ENCODE measurements at places on chromosomes 6 and 20.

GRCh38 chr6:50829898-50830444 is 11.3 kb downstream of the TFAP2B start:
- no peak for DNase-seq

DNA sequence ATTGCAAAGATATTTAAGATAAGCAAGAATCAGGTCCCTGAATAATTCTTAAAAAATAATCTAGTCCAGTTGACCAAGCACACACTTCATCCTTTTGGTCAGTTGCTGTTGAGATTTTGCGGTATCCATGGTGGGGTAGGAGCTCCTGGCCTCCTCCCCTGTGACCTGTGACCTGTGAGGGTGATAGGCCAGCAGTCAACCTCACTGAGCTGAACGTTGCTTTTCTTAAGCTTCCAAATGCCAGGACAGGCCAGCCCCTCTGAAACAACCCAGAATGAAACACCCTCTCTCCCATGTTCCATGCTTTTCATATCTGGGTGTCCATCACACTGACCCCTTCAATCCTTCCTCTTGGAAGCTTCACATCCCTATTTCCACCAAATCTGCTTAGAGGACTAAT is 164.9 kb downstream of the THBS2 start:
- no peak for DNase-seq

DNA sequence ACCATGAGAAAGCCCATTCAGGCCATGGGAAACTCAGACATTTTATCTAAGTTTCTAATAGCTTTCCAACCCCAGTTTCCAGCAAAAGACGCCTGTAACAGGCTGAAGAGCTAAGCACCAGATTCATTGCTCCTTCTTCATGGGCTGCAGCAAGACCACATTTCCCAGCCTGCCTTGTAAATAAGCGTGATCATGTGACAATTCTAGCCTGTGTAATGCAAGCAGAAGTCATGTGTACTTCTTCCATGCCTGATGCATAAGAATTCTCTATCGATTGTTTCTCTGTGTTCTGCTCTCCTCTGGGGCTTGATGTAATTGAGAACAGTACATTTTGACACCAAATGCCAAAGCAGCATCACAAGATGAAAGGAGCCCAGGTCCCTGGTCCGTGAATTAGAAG is 6.8 kb downstream of the PCSK2 start:
- DNase-seq: no peak

- no peak for DNase-seq
Observed at GRCh38 chr6:3884007-3884745, 35.0 kb downstream of the FAM50B start.

- DNase-seq: no peak
Observed at GRCh38 chr6:111478064-111478476, 4.9 kb downstream of the REV3L start.

DNA sequence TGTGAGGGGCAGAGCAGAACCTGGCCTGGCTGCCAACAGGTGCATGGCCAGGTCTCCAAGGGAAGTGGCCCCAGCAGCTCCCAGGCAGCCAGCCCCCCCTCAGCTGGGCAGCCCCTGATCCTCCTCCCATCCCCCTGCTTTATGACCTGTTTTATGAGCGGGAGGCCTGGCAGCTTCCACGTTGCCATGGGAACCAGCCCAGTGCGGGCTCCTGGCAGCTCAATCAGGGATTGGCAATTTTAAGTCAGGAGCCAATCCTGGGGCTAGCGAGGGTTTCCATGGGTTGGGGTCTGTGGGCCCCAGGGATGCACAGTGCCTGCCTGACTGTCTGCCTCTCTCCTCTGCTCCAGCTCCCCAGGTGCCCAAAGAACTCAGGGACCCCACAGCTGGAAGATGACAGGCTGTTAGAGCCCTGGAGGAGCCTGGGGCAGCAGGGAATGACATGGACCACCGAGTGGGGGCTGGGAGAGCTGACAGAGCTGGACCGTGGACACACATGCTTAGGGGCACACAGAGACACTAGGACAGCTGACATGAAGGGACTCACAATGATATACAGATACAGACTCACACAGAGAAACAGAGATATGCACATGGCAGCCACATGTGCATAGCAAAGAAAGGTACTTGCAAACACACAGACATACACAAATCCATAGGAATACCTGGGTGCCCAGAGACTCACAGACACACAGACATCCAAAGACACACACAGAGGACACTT is 56.5 kb upstream of the SIRPA start:
- no peak for DNase-seq

GRCh38 chr6:119594907-119595306 is 245.3 kb upstream of the MAN1A1 start:
- no peak for DNase-seq

DNA sequence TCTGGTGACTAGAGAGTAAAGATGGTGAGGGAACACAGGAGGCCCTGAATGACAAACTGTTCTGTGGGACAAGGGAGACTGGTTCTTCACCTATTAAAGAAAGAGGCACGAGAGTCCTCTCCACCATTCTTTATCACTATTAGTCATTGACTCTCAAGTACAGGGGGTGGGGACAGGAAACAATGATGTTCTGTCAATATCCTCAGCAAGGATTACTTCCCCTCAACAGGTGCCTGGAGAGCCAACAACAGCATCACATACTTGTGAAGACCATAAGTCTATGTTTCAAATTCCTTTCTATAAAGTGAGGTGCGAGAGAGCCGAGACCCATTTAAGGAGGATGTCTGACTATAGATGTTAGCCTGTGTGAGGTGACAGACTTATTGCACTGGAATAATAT is 72.4 kb upstream of the TBC1D7 start:
- DNase-seq: no peak

DNA sequence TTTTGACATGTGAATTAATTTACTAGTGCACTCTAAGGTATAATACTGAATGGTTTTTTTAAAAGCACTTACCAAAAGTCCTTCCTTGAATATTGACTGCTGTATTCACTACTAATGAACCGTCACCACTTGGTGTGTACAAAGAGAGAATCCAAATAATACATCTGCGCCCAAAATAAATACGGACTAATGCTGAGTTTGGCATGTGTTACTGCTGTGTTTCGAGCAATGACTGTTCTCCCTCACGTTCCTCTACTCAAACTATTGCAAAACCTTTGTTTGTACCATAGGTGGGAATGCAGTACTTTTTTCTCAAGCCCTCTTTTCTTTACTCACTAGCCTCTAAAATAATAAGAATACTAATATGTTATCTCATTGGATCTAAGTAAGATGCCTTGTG is 305.5 kb downstream of the QKI start:
- DNase-seq: no peak

DNA sequence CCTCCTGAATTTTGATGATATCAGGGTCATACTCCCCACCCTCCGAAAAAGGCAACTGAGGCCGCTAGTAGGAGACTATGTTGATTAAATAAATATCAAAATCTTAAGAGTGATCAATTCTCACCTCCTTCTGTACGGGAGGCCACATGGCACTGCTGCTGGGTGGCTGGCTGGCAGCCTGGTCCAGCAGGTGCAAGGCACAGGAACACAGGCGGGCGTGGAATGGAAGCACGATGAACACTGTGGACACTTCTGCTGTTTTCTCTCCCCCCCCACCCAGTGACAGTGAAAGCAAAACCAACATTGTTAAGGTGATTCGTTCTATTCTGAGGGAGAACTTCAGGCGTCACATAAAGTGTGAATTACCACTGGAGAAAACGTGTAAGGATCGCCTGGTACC is 9.7 kb upstream of the CLDN20 start:
- DNase-seq: no peak

DNA sequence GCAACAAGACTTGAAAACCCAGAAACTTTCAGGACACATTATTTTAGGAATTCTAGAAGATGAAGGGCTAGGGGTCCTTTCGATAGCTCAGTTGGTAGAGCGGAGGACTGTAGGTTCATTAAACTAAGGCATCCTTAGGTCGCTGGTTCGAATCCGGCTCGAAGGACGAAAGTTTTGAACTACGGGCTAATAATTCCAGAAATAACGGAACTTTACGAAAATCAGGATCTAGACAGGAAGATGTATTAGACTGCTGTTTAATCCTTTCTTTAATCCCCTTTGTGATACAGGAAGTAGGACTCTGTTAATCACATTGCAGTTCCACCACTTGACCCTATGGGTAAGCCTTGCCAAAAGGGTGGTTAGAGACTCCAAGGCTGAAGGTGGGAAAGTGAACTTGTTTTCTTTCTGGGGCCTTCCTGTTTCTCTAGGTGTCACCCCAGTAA is 21.2 kb upstream of the ABT1 start:
- no peak for DNase-seq

GRCh38 chr6:159212028-159212427 is 42.8 kb downstream of the FNDC1 start:
- DNase-seq: no peak

DNA sequence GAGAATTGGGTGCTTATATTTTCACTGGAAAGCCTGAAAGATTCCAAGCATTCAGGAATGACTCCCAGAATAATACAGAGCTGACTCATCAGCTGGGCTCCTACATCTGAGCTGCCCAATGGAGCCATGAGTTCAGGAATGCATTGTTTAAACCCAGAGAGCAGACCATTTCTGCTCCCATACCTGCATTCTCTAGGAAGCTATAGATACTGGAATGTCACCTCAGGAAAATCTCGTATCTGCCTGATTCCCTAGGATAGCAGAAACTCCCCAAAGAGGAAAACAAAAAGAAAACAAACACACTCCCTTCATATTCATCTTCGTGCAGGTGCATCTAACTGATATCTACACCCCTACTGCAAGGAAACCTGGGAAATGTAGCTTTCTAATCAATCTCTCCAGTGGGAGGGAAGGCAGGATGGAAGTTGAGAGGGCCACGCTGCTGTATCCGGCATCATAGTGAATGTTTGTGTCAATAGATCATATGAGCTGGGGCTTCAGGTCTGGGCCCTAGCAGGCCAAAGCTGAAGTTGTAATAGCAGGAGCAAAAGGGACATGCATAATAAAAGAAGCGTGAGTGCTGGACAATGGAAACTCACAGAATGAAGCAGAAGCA is 8.2 kb upstream of the SLC2A12 start:
- DNase-seq: no peak

DNA sequence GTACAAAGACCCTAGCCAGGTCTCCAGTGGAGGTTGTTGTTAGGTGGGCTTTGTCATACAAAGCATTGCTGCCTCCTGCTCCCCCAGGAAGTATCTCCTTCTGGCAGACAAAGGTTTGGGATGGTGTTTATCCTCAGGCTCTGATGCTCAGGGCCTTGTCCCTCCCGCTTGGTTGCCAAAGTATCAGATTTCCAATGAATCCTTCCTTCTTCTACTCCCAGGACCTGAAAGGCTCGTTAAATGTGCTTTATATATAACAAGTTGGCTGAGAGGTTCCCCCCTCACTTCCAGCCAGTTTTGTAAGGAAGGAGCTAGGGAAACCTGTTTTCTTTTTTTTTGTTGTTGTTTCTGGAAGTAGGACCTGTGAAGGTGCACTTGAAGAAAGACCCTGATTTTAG is 14.4 kb downstream of the PTK7 start:
- no peak for DNase-seq

DNA sequence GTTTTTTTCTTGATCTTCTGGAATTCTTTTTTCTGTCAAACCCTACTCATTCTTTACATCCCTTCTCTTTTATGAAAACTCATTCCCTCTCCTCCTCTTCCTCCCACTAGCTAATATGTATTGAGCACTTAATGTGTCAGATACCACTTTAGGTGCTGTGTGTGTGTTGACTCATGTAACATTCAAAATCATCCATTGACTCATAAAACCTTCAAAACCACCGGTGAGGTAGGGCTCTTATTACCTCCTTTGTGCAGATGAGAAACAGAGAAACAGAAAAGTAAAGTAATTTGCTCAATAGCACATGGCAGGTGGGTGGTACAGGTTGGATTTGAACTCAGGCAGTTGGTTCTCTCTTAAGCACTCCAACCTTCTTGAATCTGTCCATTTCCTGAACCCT is 136.3 kb upstream of the NEDD9 start:
- DNase-seq: no peak

GRCh38 chr6:139008117-139008516 is 20.1 kb upstream of the REPS1 start:
- DNase-seq: no peak

DNA sequence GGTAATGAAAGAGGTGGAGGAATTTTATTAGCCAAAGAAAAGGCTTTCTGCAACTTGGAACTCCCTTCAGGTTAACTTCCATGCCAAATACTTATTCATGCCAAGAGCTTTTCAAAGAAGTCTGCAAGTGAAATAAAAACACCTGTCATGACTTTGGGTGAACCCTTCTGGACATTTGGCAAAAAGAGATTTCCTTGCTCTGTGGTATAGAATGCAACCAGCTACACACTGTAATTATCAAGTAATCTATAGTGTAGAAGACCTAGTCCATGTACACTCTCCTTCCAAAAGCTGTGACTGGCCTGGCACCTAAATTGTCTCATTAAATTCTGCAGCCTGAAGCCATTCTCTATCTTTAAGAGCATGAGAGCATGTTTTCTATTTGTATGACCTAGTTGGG is 232.3 kb downstream of the COL12A1 start:
- DNase-seq: no peak

GRCh38 chr6:113679051-113679450 is 178.1 kb upstream of the MARCKS start:
- DNase-seq: no peak

GRCh38 chr6:14174226-14174625 is 56.7 kb downstream of the CD83 start:
- DNase-seq: no peak

- no peak for DNase-seq
Observed at GRCh38 chr6:49849213-49849907, 17.0 kb downstream of the CRISP1 start.

GRCh38 chr6:45655745-45656476 is 278.2 kb upstream of the SUPT3H start:
- no peak for DNase-seq

GRCh38 chr6:90068264-90068663 is 174.0 kb downstream of the GJA10 start:
- no peak for DNase-seq

GRCh38 chr6:51019806-51020205 is 201.1 kb downstream of the TFAP2B start:
- no peak for DNase-seq

GRCh38 chr6:153092082-153093013 is 38.7 kb downstream of the RGS17 start:
- no peak for DNase-seq

DNA sequence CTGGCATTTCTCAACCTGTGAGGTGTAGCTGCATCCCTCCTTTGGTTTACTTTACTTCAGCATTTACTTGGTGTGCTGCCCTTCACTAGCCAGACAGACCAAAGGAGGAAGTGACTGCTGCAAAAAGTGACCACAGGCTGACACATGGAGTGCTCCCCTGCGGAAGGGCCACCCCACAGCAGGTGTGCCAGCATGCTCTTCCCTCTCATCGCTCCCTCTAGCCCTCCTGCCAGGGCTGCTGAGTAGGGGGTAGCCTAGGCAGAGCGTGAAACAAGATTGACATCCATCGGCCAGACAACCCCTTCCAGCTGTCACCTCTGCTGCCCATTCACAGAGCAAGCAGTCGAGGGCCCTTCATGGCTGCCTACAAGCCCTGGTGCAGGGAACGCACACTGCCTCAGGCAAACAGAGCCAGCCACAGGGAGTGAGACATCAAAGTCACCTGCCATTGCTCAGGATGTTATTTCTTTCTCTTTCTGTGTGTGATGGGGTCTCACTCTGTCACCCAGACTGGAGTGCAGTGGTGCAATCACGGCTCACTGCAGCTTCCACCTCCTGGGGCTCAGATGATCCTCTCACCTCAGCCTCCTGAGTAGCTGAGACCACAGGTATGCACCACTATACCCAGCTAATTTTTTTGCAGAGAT is 102.0 kb upstream of the RPS6KA2 start:
- DNase-seq: no peak

Data from stimulated activated CD8-positive, alpha-beta memory T cell treated with anti-CD3 and anti-CD28 coated beads, Interleukin-7, amount 100 ng/mL, for 4 hours (primary cell).